CD4-positive, CD25-positive, alpha-beta regulatory T cell (primary cell): ENCODE measurements at places on chromosomes 1 and 21. TPM values are rescaled to one million over a fixed set of nuclear protein-coding genes. Genes with fewer than 3 reads are reported as not detected.

- DNase-seq, result no peak
Observed at GRCh38 chr1:109242387-109242786, 7.0 kb upstream of the CELSR2 start.

DNA sequence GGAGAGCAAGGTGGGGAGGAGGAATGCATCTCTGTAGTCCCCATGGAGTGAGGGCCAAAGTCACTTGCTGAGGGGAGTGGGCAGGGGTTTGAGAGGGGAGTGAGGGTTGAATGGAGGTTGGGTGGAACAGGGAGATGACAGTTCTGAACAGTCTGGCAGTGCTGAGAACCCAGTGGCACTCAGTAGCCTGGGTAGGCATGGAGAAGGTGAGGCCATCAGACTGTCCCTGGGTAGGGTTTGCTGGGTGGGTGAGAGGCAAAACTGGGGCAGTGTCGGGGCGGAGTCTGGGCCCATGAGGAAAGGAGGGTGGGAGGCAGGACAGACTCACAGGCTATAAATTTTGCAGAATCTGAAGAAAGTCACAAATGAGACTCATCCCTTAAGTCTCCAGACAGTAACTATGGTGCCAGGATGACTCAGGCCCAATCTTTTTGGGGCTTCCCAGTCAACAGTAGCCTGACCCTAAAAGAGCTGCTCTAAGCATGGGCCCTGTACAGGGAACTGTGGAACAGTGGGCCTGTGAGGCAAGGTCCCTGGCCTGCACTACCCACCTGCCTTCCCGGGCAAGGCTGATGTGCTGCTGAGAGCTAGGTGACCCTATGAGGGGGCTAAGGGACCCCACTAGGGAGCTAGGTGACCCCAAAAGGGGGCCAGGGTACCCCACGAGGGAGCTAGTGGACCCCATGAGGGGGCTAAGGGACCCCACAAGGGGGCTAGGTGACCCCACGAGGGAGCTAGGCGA, 51.0 kb upstream of the DMRTB1 start:
- DNase-seq, result no peak

DNA sequence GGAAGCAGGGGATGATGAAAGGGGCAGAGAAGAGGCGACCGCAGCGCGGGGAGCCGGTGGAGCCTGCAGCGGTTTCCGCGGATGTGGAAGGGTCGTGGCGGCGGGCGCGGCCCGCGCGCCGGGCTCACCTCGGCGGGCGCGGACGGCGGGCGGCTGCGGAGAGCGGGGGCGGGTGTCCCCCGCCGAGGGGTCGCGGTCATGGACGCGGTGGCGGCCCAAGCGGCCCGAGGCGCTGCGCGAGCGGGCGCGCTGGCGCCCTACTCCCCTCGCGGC, 572 bp downstream of the LPGAT1 start:
- no peak for DNase-seq

The HUNK gene
- polyA plus RNA-seq, result not detected

- no peak for DNase-seq
Observed at GRCh38 chr1:91799159-91799558, 86.8 kb downstream of the TGFBR3 start.

- DNase-seq, result no peak
Observed at GRCh38 chr21:43731891-43732711, 13.2 kb downstream of the PDXK start.

The SPRR4 gene
- not detected for polyA plus RNA-seq

GRCh38 chr1:156511644-156512043, 11.1 kb upstream of the MEF2D start:
- no peak for DNase-seq

GRCh38 chr1:162317621-162318020, 59.0 kb downstream of the SPATA46 start:
- no peak for DNase-seq

- DNase-seq, result peak; percentile 37
Observed at GRCh38 chr1:55211863-55212262, 3.3 kb downstream of the USP24 start.

GRCh38 chr1:230758709-230759368, 11.7 kb downstream of the CAPN9 start:
- no peak for DNase-seq
